NCI-H1048 (cell line): ENCODE measurements at places on chromosomes 16 and 17.

DNA sequence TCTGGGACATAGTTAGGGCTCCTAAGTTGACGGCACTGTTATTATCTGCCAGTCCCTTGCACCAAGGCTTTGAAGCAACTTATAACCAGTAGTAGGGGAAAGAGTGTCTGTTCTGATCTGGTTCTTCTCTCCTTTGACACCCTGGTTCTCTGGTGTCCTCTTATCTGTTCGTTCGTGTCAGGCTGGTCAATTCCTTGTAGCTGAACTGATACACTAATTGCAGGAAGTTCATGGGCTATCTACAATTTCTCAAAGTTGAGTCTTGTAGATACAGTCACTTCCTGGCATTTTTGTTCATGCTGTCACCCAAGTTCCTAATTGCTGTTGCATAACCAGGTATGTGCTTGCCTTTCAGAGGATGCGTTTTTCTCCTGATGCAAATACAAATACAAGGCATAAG lies 17.3 kb upstream of the MYO1D start:
- DNase-seq: no peak

DNA sequence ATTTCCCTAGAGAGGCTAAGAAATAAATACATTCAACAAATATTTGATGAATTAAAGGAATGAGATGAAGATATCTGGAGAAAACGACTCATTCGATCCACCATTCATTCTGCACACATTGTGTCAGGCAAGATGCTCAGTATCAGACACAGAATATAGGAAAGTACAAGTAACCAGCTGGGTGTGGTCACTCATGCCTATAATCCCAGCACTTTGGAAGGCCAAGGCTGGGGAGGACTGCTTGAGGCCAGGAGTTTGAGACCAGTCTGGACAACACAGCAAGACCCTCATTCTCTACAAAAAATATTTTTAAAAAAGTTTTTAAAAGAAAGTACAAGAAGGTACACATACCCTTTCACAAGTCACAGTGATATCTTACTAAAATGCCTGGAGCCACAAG lies 42.3 kb downstream of the CRLF3 start:
- no peak for DNase-seq

- DNase-seq: no peak
Measured at GRCh38 chr17:56773124-56773523, 60.6 kb downstream of the C17orf67 start.

GRCh38 chr17:27310565-27311110 lies 16.7 kb downstream of the WSB1 start:
- DNase-seq: no peak

DNA sequence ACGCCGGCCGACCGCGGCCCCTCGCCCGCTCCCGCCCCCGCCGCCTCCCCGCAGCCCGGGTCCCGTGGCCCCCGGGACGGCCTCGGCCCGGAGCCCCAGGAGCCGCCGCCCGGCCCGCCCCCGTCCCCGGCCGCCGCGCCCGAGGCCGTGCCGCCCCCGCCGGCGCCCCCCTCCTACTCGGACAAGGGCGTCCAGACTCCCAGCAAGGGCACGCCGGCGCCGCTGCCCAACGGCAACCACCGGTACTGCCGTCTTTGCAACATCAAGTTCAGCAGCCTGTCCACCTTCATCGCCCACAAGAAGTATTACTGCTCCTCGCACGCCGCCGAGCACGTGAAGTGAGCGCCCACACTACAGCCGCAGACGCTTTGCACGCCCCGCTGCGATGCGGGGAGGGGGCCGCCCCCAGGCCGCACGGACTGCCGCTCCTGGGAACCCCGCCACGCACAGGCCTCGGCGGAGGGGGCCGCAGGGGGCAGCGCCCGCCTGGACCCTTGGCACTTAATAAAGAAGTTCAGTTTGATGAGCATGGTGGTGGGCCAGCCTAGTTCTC lies 35.5 kb upstream of the ZC3H18 start:
- DNase-seq: no peak

- no peak for DNase-seq
Measured at GRCh38 chr17:488993-489757, 136.6 kb upstream of the RPH3AL start.

- DNase-seq: no peak
Measured at GRCh38 chr16:89602273-89602951, 11.0 kb upstream of the DPEP1 start.

DNA sequence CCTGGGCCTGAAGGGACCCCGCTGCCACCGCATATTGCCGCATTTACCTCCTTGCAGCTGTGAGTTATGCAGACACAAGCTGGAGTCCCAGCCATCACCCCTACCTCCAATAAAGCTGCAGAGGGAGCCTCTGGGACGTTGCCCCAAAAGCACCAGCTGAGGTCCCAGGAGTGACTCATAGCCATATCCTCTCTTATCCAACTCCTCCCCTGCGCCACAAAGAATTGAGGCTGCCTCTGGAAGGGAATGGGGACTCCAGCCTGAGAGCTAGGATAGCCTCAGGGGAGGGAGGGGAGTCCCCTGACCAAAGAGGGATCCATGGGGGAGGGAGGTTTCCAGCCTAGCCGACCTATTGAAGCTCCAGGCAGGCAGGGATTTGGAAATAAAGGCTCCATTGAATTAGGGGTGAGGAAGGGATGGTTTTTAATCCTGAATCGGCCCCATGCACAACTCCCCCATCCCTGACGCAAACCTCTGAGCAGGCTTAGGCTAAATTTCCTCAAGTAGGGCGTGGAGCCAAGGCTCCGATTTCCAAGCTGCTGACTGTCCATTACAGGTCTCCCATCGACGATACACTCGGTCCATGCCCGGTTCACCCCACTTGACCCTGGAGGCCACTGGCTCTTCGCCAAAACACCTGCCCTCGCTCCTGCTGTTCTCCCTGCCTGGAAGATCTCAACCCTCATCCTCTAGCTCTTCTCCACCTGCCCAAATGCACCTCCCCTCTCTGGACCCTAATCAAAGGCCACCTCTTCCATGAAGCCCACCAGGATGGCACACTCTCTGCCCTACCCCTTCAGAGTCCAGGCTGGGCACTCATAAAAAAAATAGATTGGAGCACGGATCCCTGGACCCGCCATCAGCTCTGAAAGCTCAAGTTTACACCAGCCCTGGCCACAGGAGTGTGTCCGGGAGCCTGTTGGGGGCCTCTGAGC lies 27.5 kb downstream of the PIMREG start:
- no peak for DNase-seq

DNA sequence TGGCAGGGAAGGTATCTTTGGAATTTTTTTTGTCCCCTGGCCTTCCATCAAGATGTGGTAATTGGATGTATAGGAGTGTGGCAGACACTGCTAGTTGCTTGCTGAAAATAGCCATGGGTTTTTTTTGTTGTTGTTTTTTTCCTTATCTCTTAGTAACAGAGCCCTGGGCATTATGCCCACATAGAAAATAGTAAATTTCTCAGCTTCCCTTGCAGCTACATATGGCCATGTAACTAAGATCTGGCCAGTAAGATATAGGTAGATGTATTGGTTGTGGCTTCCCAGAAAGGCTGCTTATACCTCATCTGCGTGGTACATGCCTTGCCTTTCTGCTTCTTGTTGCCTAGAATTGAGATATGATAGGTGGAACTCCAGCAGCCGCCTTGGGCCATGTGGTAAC lies 349.9 kb downstream of the CPPED1 start:
- no peak for DNase-seq

DNA sequence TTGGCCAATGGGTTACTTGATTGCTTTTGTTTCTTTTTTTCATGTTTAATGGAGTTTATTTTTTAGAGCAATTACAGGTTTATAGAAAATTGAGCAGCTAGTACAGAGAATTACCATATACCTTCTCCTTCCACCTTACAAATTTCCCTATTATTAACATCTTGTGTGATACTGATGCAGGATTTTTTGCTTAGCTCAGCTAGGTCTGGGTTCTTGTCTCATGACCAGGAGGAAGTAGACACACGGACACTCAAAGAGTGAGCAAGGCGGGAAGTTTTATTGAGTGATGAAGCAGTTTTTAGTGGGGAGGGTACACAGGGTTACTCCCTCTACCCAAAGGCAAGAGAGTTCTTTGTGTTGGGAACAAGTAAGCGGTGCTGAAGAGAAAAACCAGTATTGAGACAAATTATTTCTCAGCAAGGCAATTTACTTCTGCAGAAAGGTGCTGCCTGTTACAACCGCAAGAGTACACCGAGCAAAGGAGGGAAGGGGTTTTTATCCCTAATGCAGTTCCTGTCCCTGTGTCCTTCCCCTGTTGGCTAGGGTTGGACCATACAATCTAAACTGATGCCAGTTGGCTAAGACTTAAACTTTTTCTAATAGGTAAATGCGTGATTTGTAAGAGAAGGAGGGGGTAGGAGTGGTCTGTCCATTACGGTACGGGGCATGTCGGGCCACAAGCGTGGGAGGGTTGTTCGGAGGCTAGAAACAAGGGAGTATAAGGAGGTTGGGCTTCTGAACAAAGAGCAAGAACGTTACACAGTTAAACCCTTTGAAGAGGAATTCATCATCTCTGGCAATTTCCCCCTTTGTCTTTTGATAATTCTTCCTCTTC lies 26.9 kb downstream of the SEC14L1 start:
- DNase-seq: no peak

DNA sequence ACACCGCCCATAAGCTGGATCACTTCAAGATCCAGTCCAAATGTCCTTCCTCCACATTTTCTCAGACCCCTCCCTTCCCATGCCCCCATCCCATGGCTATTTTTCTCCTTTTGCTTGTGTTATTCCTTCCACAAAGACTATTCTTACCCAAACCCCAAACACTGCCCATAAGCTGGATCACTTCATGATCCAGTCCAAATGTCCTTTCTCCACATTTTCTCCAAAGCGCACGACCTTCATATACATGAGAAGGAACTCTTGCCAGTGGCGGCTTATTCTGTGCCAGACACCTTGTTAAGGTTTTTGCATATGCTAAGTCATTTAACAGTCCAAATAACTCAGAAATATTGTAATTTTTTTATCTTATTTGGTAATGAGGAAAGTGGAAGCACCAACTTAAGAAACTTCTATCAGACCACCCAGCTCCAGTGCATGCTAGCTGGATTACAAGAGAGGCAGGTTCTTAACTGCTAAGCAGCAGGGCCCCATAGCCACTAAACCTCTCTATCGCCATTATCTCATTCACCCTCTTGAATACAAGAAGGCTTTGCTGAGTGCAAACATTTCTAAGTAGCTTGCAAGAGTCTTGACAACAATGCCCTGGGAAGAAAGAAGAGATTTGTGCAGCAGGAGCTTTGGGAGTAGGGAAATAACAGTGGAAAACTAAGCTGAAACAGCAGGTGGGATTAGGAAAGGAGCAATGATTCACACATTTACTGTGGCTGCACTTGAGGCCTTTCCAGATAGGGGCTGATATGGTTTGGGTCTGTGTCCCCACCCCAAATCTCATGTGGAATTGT lies 428.2 kb upstream of the MAF start:
- DNase-seq: no peak

- no peak for DNase-seq
Measured at GRCh38 chr16:8623634-8624033, 2.1 kb downstream of the METTL22 start.

DNA sequence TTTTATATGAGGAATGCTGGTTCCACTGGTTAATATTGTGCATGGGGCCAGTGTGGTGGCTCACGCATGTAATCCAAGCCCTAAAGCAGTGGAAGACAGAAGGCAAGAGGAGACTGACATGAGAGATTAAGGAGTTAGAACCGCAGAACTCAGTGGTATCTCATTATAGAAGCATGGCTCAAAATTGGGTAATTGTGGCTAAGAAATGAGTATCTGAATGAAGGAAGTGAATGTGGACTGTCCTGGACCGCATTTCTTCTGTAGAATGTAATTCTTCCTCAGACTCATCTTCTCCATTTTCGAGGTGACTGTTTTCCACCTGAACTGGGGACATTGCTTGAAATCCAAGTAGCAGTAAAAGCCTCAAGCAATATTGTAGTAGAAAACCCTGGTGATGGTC lies 42.6 kb upstream of the CDR2 start:
- DNase-seq: no peak

GRCh38 chr16:15032547-15033308 lies 23.1 kb downstream of the NTAN1 start:
- no peak for DNase-seq

DNA sequence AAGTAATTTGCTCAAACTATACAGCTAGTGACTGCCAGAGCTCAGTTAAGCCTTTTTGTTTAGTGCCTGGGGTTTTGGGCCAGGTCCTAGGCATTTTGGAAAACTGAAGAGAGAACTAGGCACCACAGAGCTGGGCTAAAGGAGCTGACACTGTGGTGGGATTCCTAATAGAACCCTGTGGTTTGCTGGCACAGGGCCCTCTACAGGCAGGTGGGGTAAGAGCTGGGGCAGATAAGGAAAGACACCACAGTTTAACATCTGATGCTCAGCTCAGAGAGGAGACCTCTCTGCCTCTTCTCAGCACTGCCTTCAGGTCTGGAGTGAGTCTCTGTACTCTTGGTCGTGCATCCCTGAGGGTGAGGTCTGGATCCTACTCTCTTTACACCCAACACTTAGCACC lies 121.2 kb downstream of the SNX11 start:
- DNase-seq: no peak

DNA sequence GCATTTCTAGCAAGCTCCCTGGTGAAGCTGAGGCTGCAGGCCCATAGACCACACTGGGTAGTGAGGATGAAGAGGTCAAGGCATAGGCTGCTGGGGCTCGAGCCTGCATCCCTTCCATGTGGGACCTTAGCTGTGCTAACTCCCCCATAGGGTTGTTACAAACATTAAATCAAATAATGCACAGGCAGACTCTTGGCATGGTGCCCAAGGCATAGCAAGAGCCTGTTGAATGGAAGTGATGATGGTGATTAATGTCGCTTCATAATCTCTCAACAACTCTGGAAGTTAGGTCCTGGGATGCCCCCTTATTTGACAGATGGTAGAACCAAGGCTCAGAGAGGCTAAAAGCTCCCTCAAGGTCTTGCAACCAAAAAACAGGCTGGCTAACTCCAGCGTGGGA lies 283.9 kb upstream of the EEF2KMT start:
- no peak for DNase-seq

GRCh38 chr16:1509307-1510221 lies 16.4 kb downstream of the TELO2 start:
- no peak for DNase-seq

DNA sequence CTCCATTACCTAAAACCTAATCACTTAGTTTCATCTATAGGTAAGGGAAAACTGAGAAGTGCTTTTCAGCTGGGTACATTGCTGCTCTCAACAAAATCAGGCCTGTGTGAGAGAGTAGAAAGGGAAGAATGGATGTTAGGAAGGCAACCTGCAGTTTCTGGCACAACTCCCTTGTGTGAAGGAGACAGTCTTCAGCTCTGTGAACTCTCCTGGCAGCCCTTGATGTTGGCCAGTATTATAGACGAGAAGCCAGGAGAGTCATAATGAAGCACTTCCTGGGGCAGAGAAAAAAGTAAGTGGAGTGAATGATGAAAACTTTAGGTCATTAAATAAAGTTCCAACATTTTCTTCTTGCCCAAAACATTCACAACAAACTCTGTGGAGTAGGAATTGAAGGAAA lies 260.1 kb downstream of the IRX3 start:
- no peak for DNase-seq

DNA sequence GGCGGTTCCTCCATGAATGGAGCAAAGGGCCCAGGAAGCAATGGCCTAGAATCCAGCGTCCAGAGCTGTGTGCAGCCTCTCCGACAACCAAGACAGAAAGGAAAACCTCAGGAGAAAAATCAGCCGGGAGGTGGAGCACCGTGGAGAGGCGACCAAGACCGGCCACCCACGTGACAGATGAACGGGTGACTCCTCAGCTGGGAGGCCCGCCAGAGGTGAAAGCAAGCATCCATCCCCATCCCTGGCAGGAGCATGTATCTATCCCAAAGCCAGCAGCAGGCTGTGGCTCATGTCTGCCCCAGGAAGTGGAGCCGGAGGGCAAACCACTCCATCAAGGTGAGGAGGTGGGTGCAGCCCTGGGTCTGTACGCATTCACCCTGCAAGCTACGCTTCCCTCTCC lies 52.1 kb downstream of the FOXL1 start:
- DNase-seq: no peak

GRCh38 chr17:53193044-53193443 lies 629.7 kb upstream of the KIF2B start:
- DNase-seq: no peak
